ENCODE measurements at places on chromosomes 5 and 9.

DNA sequence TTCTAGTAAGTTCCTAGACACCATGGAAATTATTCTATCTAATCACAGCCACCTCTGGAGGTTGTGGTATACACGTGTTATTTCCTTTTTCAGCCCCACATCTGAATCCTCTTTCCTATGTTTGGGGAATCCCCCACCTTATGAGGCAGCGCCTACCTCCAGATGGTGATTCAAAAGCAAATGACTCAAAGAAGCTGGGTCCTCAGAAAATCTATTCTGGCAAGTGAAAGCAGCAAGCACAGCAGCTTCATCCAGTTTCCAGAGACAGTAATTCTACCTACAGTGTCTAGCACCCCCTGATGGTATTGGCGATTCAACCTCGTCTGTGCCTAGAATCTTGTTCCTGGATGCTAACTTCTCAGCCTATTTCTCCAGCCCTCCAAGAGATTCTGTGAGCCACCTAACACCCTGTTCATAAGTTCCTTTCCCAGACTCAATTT, 43.0 kb downstream of the STRBP start:
- DNase-seq = peak; percentile 6

- DNase-seq = no peak
Observed at GRCh38 chr5:5739490-5739945, 317.0 kb downstream of the ICE1 start.

- DNase-seq = no peak
Observed at GRCh38 chr9:29830821-29831220, 2257.5 kb upstream of the C9orf72 start.

DNA sequence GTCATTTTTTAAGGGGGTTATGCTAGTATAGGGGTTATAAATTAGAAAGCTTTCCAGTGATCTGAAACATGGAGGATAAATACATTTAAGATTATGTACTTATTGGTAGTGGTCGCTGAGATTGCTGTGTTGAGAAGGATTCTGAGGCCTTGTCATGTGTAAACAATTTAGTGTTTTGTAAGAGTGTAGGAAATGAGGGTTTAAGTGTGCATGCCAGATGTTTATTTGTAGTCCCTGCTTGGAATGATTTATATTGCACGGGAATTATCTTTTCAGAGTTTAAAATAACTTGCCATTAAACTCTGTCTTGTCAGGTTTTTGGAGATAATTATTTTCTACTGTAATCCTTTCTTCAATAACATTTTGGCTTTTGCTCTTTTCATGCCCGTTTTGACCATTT, 19.4 kb downstream of the ZNF618 start:
- DNase-seq = no peak

DNA sequence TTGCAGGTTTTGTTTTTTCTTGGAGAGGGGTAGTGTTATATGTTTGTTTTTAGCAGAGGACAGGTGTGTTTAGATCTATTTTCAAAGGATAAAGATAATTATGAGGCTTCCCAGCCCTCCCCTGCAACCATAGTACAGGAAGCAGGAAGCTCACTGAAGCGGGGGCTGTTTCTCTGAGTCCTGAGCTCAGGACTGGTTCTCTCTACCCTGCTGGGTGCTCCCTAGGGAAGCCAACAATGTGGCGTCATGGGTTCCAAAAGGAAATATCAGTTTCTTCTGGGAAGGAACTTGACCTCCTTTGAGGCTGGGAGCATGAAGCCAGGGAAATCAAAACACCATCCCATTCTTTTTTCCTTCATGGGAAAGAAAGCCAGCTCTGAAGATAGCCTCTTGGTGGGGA, 62.2 kb downstream of the RAD23B start:
- no peak for DNase-seq

GRCh38 chr5:79595086-79595485, 17.2 kb upstream of the TENT2 start:
- DNase-seq = no peak

DNA sequence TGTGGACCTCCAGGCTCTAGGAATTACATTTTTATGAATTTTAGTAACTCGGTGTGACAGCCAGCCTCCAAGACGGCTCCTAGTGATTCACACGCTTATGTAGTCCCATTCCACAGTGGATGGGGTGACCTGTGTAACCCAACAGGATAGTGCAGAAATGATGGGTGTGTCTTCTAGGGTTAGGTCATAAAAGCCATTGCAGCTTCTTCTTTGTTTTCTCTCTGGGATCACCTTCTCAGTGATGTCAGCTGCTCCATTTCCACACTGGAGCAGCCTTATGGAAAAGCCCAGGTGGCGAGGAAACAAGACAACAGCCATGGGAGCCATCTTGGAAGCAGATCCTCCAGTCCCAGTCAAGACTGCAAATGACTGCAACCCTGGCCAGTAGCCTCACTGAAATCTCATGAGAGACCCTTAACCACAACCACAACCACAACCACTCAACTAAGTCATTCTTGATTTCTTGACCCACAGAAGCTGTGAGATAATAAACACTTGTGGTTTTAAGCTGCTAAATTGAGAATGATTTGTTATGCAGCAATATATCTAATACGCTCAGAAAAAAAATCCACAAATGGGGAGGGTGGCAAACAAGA, 5.1 kb upstream of the GNPDA1 start:
- DNase-seq = no peak
